Amniotic epithelial cell (primary cell): ENCODE measurements at places on chromosomes 6 and 20.

DNA sequence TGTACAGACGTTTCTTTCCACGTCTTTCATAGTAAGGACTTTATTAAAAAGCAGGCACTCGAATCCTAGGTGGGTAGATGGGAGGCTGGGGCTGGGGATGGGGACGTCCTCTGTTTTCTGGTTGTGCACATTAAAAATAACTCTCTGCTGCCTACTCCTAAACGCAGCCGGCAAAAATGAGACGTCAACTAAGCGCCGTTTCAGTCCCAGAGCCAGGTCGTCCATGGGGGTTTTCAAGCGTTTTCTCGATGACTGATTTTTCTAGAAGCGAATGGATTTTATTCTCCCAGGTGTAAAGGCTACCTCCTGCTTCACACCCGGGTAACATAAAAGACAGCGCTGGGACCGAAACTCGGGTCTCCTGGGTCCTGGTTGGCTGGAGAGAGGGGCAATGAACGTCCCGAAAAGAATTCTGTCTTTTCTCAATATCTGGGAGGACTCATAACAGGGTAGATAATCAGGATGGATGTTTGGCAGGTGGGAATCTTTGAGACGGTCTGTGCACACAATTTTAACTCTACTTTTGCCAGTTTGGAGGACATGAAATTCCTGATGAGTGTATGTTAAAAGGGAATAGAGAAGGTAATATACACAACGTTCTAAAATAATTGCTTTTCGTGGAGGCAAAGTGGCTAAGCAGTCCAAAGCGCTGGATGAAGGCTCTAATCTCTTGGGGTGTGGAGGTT is 25.2 kb downstream of the GPX6 start:
- DNase-seq, result peak; percentile 28

DNA sequence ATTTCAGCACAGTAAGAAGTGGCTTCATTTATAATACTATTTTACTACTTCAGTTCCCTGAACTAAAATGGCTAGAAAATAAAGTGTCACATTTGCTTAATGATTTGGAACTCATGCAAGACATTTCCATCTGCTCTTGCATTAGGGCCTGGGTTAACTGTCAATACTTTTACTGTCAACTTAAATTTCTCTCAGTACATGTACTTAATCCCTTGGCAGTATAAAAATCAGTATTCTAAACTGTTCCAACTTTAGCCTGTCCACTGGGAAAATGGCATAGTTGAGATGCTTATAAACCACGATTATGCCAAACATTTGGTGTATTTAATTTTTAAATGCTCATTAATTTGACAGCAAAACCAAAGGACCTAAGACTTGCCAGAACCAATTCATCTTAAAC is 154.5 kb downstream of the ASCC3 start:
- DNase-seq, result peak; percentile 30

DNA sequence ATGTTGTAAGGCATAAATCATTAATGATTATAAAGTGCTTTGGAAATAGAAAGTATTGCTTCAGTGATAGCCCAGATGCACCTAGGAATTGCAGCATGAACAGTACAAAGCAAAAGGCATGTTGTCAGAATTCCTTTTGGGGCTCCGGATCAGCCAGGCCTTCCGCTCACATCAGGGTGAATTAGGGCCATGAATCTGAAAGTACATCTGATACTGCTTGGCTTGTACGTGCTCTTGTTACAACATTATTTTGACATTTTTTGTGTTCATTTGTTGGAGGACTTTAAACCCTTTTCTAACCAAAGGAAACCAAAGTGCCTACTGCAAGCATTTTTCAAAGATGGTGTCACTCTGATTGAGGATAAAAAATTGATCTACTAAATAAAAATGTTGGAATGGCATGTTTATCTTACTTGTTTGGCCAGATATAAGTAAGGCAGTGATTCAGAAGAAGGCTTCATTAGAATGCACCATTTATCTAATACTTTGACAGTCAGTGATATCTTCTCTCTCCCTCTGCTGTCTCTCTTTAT is 1005.6 kb upstream of the FLRT3 start:
- DNase-seq, result peak; percentile 62

GRCh38 chr6:1334684-1335083 is 22.8 kb downstream of the FOXQ1 start:
- DNase-seq, result no peak

GRCh38 chr6:102488729-102489128 is 1095.2 kb downstream of the GRIK2 start:
- DNase-seq, result peak; percentile 80

GRCh38 chr20:2519115-2519809 is 10.5 kb upstream of the ZNF343 start:
- peak; percentile 14 for DNase-seq

GRCh38 chr6:79064635-79065034 is 13.4 kb downstream of the PHIP start:
- no peak for DNase-seq

DNA sequence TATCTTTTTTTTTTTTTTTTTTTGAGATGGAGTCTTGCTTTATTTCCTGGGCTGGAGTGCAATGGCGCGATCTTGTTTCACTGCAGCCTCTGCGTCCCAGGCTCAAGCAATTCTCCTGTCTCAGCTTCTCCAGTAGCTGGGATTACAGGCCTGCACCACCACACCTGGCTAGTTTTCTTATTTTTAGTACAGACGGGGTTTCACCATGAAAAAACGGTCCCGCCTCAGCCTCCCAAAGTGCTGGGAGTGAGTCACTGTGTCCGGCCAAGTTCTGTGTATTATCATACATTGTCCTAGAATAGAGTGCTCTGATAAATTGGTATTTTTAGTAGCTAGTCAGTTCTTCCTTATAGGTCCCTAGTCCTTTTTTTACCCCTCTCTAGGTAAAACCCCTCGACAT is 2.8 kb downstream of the SNRPC start:
- DNase-seq, result no peak

GRCh38 chr20:51616060-51616459 is 73.5 kb upstream of the NFATC2 start:
- no peak for DNase-seq

DNA sequence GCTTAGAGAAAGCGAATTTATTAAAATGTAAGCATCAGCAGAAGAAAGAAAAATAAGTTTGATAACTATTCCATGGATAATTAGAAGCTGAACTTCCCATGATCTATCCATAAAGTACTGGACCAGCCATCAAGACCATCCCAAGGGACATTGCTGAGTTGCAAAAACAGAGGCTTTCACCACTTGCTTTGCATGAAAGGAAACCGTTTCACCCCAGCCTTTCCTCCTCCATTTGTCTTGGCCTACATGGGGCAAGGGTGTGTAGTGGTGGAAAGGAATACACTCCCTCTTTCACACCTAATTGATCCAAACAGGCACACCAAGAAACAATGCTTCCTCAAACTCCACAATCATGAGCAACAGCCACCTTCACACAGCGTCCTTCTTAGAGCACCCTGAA is 10.4 kb downstream of the HIVEP2 start:
- no peak for DNase-seq

- no peak for DNase-seq
These were observed 20.3 kb upstream of the C20orf204 start for GRCh38 chr20:64015635-64016034.

GRCh38 chr6:71886184-71887005 is at the start of gene RIMS1:
Gene RIMS1, plus strand, starts transcription at chr6:71886550. Its CDS starts 474 bp downstream, at chr6:71887024.
- DNase-seq, result no peak
